ENCODE measurements at places on chromosomes 5 and 9.

GRCh38 chr5:151480384-151481293 is 33.2 kb downstream of the SLC36A1 start:
- DNase-seq, result no peak

GRCh38 chr5:6726006-6726405 is 12.8 kb downstream of the TENT4A start:
- DNase-seq, result no peak

- no peak for DNase-seq
Measured at GRCh38 chr9:134375430-134376385, 49.5 kb downstream of the RXRA start.

- DNase-seq, result no peak
Measured at GRCh38 chr5:59893429-59894227, at the start of gene PDE4D. TSS of gene PDE4D (minus strand) at chr5:59893726.

DNA sequence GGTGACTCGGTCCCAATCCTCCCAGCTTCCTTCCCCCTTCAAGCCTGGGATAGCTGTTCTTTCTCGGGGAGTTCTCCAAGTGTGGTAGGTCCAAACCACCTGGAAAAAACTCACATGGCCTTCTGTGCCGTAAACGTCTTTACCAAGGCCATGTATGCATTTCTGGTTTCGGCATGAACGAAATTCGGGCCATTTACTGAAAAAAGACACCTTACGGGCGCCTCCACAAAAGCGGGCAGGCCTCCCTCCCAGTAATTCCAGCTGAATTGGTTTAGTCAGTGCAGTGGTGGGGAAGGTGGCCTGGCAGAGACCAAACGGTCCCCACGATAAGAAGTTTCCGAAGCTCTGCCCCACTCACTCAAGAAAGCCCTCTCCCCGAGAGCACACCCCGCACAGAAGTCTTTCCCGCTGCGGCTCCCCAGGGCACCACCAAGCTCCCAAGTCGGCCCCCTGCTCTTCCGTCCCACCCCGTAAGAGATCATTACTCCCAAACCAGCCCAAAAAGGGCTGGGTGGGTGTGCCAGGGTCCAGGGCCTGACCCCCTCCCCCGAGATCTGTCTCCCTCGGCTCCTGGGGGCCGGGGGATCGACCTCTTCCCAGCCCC is 86.3 kb upstream of the MELK start:
- DNase-seq, result peak; percentile 8

DNA sequence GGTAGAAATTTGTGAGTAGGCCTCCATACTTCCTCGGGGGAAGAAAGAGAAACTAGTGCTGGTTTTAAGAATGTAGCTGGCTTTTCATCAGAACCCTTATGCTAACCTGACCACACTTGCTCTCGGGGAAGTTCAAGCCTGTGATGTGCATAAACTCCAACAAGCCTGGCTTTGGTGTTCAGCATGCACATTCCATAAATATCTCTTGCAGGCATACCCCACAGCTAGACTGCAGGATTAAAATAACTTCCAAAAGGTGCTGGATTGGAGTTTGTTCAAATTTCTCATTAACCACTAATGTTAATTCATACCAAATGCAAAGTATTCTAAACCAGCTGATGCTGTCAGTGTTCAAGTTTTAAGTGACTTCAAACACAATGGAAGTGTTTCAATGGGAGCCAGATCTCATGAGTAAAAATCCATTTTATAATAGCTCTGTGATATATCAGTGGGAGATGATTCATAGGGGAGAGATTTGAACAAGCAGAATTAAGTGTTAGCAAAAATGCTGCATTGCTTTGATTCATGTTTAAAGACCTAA is 79.4 kb downstream of the NPR3 start:
- no peak for DNase-seq

GRCh38 chr5:173973616-173973969 is 15.4 kb upstream of the C5orf47 start:
- no peak for DNase-seq

DNA sequence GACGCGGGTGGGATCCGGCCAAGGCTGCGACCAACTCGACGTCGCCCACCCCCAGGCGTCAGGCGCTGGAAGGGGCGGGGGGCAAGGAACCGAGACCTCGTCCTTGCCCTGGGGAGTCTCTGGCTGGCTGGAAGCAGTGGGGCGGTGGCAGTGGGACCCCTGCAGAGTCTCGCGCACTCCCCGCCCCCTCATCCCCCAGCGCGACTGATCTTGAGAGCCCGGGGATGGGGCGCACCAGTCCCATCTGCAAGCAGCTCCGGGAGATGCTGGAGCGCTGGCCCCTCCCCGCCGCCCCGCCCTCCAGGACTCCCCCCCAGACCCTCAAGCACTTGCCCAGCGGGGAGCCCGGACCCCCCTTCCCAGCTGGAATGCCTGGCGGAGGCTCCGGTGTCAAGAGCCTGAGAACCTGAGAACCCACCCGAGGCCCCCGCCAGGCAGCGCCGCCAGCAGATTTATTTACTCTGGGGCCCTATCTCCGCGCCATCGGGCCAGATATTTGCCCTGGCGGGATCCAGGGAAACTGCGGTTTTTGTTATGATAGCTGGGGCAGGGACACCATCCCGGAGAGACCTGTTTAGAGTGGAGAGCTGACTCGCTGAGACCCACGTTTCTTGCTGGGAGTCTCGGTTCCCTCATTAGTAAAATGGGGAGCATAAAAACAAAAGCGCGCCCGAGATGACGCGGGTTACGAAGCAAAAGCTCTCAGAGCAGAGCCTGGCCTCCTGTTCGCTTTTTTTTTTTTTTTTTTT is 1.2 kb downstream of the PRRT1B start:
- no peak for DNase-seq

DNA sequence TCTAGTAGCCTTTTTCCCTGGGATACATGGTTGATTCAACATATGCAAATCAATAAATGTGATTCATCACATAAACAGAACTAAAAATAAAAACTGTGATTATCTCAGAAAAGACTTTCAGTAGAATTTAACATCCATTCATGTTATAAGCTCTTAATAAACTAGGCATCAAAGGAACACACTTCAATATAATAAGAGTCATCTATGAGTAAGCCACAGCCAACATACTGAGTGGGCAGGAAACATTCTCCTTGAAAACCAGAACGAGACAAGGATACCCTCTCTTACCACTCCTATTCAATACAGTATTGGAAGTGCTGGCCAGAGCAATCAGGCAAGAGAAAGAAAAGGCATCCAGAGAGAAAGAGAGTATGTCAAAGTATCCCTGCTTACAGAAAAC is 239.9 kb downstream of the ATPSCKMT start:
- no peak for DNase-seq

GRCh38 chr9:120080849-120081248 is 499.1 kb downstream of the CDK5RAP2 start:
- no peak for DNase-seq

GRCh38 chr5:81819556-81820317 is 68.8 kb upstream of the SSBP2 start:
- no peak for DNase-seq

DNA sequence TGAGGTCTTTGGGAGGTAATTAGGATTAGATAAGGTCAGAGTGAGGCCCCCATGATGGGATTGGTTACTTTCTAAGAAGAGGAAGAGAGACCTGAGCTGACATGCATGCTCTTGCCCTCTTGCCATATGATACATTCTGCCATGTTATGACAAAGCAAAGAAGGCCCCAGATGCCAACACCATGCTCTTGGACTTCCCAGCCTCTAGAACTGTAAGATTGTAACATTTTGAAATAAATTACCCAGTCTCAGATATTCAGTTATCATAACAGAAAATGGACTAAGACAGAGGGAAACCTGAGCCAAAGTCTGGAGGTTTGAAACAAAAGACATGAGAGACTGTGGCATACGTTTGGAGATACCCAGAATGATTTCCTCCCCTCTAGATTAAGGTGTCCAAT is 318.6 kb downstream of the ARHGEF28 start:
- no peak for DNase-seq
